NCI-H1930 (cell line): ENCODE measurements at places on chromosomes 2 and 18.

GRCh38 chr2:145743011-145743410 lies 1223.1 kb upstream of the ZEB2 start:
- DNase-seq: no peak

- peak; percentile 16 for DNase-seq
These were observed 117.1 kb upstream of the STPG4 start for GRCh38 chr2:47272031-47272864.

- no peak for DNase-seq
These were observed 151.9 kb upstream of the CWC22 start for GRCh38 chr2:180158961-180159360.

- DNase-seq: no peak
These were observed 78.2 kb downstream of the GBX2 start for GRCh38 chr2:236090027-236090382.

DNA sequence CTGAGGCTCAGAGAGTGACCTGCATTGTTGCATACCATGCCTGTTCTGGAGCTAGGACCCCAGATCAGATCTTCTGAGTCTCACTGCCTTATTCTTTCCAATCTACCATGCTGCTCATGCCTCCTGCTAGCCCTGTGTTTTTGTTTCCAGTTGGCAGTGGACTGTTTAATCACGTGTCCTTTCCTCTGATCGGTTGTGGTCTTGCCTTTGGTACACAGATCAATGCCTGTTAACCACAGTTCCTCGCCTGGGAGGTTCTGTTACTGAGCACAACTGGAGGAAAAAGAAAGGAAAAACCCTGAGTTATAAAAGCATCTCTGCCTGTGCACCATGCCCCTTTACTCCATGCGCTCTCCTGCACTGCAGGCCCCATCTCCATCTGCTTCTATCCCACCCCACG lies 329.1 kb downstream of the SETBP1 start:
- DNase-seq: no peak

- no peak for DNase-seq
These were observed 3.3 kb downstream of the VPS54 start for GRCh38 chr2:64015898-64016297.

GRCh38 chr2:177422271-177422670 lies 29.7 kb downstream of the AGPS start:
- DNase-seq: no peak

GRCh38 chr2:239150125-239151011 lies 250.5 kb downstream of the HDAC4 start:
- no peak for DNase-seq

- DNase-seq: no peak
These were observed 94.2 kb downstream of the CABLES1 start for GRCh38 chr18:23229472-23229871.

DNA sequence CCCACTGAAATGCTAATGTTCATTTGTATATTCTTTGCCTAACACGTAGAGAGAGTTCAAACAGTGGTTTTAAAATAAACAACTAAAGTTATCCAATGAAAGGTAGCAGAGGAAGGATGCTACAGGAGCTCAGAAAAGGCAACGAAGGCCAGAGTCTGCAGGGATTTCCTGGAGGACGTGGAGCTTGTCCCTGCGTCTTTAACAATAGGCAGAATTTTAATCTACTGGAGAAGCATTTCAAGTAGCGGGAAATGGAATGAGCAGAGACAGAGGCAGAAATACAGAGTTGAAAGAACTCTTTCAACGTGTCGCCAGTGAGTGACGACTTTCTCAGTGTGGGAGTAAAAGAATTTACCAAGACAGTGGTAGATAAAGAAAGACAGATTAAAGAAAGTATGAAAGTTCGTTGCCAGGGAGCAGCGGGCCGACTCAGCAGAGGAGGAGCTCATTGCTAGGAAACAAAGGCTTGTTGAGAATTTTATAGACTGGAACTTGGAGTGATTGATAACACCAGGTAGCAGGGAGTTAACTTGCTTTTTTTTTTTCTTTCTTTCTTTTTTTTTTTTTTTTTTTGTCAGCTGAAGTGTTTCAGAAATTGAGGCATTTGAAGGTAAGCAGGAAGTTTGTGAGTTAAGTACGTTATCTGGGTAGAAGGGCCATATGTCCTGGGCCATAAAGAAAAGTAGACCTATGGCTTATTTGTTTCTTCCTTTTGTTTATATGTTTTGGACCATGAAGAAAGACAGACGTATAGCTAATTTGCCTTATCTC lies 625 bp upstream of the NBAS start:
- DNase-seq: no peak

GRCh38 chr18:46607926-46608325 lies 49.1 kb downstream of the LOXHD1 start:
- DNase-seq: no peak

DNA sequence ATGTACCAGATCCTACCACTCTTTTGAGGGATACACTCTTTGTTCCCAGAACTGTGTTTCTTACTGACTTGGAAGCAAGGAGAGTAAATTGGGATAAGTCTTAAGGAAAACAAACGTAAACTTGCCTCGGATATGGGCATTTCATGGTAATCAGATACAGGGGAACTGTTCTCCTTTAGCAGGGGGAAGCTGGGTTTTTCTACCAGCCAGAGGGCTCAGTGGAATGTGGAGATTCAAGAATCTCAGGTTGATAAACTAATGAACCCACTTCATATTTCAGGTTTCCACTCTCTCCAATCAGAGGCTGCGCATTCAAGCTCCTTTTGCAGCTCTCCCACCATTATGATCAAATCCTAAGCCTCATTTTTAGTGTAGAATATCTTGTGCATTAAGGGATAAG lies 676.5 kb upstream of the FSHR start:
- DNase-seq: no peak

DNA sequence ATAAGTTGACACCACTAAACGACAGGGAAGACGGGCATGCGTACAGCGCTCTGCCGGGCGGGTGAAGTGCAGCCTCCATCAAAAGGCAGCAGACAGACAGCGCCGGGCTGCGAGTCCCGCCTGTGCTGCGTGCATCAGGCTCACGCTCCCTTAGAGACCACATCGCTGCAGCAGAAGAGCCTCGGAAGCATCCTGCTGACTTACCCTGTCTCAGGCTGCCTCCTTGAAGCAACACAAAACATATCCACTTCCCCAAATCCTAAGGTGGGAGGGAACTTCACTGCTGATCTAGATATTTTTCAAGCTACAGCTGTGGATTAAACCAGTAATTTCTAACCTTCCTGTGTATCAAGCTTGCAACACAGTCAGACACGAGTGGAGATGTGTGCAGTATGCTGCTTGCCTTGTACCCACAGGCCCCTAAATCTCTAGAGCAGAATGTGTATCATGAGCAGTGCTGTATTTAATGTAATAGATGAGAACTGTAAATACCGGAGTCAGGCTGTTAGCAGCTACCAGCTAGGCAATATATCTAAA lies 6.4 kb downstream of the MYT1L start:
- DNase-seq: peak; percentile 7

GRCh38 chr18:22694954-22695353 lies 238.2 kb upstream of the RBBP8 start:
- no peak for DNase-seq

GRCh38 chr2:176174382-176174823 lies 14.1 kb upstream of the HOXD1 start:
- DNase-seq: no peak

GRCh38 chr18:76838182-76838581 lies 15.8 kb downstream of the ZNF236 start:
- no peak for DNase-seq

DNA sequence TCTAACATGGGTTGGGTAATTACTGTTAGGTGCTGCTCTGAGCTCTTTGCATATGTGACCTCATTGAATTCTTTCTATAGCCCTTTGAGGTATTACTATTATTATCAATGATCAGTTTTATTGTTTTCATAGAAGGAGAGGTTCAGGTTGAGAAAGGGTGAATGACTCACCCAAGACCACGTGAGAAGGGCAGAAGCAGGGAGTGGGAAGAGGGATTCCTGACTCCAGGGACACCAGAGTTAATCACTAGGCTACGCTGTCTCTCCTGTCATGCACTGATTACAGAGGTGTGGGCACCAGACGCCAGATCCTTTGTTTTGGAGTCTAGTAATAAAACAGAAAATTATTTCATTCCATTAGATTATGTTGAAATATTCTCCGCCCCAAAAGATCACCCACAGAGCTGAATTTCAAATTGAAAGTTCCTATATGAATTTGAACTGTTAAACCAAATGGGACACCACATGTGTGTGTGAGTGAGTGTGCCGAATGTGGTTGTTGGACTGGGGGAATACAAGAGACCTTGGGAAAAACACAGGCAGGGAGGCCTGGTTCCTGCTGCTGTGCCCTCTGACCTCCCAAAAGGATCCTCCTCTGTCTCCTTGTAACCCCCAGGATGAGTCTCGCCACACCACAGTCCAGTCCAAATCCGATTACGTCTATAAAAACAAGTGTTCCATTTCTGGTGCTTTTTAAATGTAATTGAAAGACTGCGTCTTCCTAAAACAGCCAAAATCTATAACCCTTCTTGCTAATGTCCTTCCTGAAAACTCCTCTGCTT lies 215.4 kb downstream of the ZNF521 start:
- no peak for DNase-seq

GRCh38 chr2:74103763-74104162 lies 43.9 kb downstream of the BOLA3 start:
- no peak for DNase-seq

DNA sequence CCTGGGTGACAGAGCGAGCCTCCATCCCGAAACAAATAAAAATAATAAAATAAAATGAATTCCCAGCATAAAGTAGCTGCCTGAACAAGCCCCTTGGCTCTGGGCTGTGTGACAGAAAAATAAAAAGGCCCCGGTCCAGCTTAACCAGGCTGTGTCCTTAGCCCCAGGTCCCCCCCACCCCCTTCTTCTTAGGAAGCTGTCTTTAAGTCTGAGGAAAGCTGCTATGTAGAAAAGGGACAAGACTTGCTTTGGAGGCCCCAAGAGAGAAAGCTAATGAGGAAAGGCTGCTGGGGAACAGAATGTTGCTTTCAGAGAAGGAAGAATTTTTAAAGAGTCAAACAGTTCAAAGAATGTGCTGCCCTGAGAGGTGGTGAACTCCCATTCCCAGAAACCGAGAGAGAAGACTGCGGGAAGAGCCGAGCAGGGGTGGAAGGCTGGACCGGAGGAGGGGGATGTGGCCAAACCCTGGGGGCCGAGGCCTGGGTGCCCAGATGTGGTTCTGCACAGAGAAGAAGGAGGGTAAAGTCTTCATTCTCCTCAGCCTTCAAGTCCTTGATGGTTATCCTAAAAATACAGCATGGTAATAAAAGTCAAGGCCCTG lies 61.9 kb downstream of the CENPO start:
- no peak for DNase-seq

GRCh38 chr18:56825878-56826277 lies 174.7 kb downstream of the WDR7 start:
- no peak for DNase-seq

DNA sequence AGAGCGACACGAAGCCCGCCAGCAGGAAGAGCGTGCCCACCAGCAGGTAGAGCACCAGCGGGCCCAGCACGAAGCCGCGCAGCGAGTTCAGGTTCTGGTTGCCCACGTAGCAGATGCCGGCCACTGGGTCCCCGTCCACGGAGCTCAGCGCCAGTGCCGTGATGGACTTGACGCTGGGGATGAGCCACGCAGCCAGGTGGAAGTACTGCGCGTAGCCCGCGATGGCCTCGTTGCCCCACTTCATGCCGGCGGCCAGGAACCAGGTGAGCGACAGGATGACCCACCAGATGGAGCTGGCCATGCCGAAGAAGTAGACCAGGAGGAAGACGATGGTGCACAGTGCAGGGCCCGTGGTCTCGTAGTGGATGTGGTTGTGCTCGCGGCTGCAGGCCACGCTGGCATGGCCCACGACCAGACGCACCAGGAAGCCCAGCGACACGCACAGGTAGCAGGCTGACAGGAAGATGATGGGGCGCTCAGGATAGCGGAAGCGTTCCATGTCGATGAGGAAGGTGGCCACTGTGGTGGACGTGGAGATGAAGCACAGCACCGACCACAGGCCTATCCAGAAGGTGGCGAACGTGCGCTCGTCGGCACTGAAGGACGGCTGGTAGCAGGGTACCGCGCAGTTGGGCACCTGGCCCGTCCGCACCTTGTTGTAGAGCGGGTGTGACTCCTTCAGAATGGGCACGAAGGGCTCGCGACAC lies 2.1 kb downstream of the FZD5 start:
- no peak for DNase-seq

DNA sequence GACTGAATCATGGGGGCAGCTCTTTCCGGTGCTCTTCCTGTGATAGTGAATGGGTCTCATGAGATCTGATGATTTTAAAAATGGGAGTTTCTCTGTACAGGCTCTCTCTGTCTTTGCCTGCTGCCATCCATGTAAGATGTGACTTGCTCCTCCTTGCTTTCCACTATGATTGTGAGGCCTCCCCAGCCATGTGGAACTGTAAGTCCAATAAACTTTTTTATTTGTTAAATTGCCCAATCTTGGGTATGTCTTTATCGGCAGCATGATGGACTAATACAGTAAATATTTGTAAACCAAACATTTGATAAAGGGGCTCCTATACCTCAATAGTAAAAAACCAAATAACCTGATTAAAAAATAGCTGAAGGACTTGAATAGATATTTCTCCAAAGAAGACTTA lies 77.3 kb downstream of the INSIG2 start:
- DNase-seq: no peak

DNA sequence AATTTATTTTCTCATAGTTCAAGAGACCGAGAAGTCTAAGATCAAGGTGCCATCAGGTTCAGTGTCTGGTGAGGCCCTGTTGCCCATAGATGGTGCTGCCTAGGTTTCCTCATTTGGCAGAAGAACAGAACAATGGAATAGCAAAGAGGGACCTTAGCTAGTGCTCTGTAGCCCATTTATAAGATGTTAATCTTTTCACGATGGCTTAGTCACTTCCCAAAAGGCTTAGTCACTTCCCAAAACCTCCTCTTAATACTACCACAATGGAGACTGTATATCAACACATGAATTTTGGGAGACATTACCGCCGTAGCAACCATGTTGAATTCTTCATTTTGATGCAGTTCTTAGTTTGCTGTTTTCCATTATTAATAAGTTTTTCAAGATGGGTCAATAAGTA lies 246.3 kb upstream of the NRP2 start:
- no peak for DNase-seq

DNA sequence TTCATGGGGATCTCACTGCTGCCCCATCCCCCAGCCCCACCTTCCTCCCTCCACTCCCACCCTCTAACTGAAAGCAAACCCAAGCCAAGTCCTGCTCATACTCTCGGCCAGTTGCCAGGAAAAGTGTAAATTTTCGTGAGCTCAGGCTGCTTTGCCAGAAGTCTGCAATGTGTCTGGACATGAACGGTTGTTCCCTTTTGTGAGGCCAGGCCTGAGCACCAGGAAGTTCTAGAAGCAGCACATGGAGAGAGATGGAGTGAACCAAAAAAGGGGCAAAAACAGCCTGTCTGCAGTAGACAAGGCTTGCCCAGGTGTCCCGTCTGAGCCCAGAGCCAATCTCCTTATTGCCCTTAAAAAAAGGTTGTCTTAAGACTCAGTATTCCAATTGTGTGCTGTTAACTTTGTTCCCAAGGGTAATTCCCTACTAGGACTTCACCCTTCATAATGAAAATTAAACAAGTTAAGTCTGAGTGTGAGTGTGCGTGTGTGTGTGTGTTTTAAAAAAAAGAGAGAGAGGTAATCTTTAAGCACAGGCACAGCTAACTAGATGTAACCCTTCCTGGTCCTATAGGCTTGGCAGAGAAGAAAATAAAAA lies 247.1 kb downstream of the BCL11A start:
- DNase-seq: no peak
